Diencephalon (tissue), 1 donor: ENCODE measurements at places on chromosomes 2 and 18. TPM values are rescaled to one million over a fixed set of nuclear protein-coding genes. Genes with fewer than 3 reads are reported as not detected.

TSPYL6 gene
- total RNA-seq = 0.23 TPM

CRYGD gene
- 3.7 TPM for total RNA-seq

SRD5A2 gene
- total RNA-seq = 0.23 TPM

SPP2 gene
- total RNA-seq = not detected

PLCL1 gene
- total RNA-seq = 26.5 TPM

MYO5B gene
- 6.5 TPM for total RNA-seq

SLC4A3 gene
- 50.5 TPM for total RNA-seq
